Fibroblast of skin of left quadriceps (primary cell): ENCODE measurements at places on chromosomes 3 and 15.

GRCh38 chr15:64949383-64950186, 37.9 kb downstream of the ANKDD1A start:
- DNase-seq, result no peak

DNA sequence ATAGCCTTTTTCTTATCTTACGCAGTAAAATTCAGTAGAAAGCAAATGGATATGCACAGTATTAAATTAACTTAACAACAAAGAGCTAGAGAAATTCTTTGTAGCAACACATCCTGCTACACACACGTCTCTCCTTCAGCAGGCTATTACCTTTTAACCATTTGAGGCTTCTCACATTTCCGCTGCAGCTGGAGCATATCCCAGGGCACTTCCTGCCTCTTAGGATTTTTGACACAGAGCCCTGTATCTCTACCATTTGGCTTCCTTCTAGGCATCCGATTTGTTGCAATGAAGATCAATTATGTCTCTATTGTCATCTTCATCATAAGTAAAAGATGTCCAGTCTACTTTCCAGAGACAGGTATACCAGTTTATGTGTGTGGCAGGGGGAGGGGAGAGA, 292.4 kb upstream of the CBLB start:
- DNase-seq, result no peak

DNA sequence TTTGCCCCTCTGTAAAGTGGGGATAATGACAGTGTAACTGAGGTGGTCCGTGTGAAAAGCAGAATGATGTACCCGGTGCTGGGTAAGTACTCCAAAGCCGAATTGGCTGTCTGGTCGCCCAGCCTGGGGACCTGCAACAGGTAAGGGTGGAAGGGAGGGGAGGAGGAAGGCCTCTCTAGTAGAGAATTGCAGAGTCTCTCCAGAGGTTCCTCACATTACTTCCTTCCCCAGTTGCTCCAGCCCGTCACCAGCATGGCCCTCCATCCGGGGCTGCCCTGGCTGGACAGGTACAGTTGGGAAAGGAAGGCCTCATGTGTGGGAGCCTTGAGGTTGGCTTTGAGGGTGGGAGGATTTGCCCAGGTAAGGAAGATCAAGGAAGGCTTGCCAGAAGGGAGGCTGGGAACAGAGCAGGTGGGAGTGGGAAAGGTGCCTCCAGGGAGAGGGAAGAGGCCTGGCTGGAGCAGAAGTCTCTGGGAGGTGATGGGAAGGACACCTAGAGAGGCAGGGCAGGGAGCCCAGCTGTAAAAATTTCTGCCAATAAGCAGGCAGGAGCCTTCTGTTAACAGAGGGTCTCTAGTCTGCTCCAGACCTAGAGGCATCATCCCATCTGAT, 1.7 kb upstream of the PSTPIP1 start:
- DNase-seq, result no peak

DNA sequence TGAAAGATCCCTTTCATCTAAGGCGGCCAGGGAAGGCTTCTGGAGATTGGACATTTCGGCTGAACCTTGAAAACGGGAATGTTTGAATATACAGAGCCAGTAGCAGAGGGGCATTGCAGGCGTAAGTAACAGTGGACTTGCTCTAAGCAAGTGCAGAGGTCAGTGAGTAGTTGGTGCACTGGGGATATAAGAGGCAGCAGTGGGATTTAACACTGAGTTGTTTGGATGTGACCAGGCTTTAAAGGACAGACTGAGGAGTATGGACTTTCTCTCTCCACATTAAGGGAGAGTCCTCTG, 1.3 kb downstream of the ARNT2 start:
- no peak for DNase-seq

DNA sequence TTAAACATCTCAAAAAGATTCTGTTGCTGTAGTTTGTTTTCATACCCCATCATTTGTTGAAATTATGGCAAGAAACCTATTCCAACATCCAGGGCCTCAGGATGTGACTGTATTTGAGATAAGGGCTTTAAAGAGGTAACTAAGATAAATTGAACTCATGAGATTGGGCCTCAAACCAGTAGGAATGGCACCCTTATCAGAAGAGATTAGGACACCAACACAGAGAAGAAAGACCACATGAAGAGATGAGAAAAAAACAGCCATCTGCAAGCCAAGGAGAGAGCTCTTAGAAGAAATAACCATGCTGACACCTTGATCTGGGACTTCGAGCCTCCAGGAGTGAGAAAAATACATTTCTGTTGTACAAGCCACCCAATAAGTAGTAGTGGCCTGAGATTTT, 157.7 kb downstream of the CGGBP1 start:
- DNase-seq, result no peak

DNA sequence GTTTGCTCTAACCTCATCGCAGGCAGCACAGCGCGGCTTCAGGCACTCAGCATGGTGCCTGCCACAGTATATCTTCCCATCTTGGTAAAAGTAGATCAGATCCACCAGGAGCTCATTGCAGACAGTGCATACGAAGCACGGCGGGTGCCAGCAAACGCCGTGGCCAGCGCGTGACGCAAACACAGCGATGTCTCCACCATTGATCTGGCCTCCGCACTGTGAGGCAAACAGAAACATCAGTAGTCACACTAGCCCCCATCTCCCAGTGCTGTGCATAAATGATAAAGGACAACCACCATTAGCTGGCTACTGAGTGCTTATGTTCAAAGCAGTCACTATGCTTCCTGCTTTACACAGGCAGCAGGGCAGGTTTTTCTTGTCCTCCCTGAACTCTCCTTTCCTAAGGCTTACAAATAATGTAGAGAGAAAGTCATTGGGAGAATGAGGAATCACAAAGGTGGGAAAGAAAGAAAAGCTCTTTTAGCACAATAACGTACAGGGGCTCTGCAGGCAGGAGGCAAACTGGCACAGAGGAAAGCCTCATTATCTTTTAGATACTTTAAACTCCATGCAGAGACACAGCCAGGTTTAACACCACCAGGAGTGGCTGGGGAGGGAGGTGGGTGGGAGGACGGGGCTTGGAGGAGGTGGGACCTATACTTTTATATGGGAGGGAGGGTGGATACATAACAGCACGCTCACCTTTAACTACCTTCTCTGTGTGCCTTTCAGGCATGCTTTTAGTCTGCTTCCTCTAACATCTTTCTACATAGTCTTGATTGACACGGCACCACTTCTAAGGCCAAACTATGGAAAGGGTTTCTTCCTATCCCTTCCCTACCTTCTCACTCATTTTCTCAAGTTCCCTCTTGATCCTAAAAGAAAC, 67.9 kb downstream of the PRICKLE2 start:
- no peak for DNase-seq

DNA sequence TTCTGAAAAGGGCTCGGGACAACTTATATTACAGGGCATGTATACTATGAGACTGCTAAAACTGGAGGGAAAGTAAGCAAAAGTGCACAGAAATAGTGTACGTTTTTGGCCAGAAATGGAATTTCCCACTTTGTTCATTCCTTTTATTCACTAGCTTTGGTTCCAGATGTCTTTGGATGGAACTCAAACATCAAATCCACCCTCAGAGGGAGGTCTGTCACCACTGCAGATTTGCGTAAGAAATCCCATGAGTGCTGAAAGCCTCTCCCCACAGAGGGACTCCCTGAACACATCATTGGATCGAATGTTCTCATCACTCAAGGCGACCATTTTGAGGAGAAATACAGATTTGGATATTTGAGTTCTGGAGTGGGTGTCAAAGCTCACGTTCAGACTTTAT, 71.6 kb downstream of the FEM1B start:
- DNase-seq, result peak; percentile 62

- no peak for DNase-seq
Measured at GRCh38 chr15:44300572-44300971, 12.1 kb downstream of the GOLM2 start.

DNA sequence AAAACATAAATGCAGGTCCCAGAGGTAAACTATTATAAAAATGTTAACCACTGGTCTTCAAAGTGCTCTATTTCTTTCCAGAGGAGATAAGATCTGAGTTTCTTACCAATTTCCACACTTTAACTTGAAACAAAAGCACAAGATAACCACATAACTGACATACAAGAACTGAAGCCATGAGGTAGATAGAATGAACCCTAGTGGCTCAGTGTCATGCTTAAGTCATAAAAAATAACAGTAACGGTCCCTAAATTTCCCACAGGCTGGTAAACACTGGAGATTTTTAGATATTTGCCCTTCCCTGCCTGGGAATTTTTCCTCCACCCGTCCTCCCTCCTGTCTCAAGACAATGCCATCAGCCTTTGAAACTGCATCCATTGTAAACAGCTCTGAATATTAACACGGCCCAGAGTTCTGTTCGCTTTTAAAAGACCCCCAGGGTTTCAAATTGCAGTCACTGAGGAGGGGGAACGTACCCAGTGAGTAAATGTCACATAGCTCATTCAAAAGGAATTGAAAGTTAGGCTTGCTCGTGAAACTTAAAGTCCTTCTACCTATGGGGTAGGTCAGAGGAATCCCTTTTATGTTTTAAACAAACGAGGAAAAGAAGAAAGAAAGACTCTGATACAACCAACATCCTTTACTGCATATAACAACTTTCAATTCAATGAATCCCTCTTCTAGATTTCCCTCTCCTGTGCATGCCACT, 5.7 kb downstream of the LRIG1 start:
- no peak for DNase-seq

DNA sequence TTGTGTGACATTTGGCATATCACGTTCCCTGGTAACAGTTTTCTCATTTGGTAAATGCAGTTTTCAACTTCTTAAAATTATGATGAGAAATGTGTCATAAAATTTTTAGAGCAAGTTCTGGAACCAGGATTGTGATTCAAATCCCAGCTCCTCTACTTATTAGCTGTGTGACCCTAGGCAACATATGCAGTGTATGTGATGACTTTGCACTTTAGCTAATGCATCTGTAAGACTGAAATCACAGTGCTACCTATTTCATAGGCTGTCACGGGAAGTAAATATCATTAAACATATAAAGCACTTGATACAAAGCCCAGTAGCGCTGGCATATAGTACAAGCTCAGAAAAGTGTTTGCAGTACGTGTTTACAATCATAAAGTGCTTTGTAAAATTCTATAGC, 419.4 kb downstream of the GRM7 start:
- no peak for DNase-seq

- no peak for DNase-seq
Measured at GRCh38 chr3:134073583-134073945, 43.8 kb upstream of the SLCO2A1 start.

- no peak for DNase-seq
Measured at GRCh38 chr3:193959861-193960260, 176.1 kb upstream of the HES1 start.

GRCh38 chr3:176692199-176692965, 504.9 kb downstream of the TBL1XR1 start:
- DNase-seq, result no peak

- no peak for DNase-seq
Measured at GRCh38 chr3:147187687-147188086, 218.7 kb downstream of the ZIC4 start.

GRCh38 chr3:72077473-72078259, 292.7 kb upstream of the PROK2 start:
- no peak for DNase-seq

DNA sequence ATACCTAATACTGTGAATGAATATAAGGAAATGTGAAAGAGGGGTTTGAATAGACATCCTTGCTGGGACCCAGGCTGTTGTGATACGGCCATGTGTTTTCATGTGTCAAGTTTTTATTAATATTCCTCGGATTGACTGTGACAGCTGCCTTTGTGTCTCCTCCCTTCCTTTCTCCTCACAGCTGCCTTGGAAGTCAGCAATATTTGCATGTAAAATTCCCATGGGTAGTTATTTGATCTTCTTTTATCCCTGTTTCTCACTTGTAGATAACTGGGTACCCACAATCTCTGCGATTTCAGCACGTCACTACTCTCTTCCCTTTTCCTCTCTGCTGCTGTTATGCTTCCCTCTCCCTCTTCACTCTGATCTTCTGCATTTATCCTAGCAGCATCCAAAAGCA, 9.4 kb downstream of the GPR156 start:
- no peak for DNase-seq

GRCh38 chr3:185347399-185347798, 15.5 kb upstream of the MAP3K13 start:
- DNase-seq, result no peak

GRCh38 chr15:58137686-58138085, 495 bp upstream of the AQP9 start:
- DNase-seq, result no peak

DNA sequence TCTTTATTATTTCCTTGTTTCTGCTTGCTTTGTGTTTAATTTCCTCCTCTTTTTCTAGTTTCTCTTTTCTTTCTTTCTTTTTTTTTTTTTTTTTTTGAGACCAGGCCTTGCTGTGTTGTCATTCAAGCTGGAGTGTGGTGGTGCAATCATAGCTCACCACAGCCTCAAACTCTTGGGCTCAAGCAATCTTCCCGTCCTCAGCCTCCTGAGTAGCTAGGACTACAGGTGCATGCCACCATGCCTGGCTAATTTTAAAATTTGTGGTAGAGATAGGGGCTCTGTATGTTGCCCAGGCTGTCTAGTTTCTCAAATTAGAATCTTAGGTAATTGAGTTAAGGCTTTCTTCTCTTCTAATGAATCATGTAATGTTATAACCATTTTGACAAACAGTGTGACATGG, 22.4 kb downstream of the SLMAP start:
- no peak for DNase-seq

DNA sequence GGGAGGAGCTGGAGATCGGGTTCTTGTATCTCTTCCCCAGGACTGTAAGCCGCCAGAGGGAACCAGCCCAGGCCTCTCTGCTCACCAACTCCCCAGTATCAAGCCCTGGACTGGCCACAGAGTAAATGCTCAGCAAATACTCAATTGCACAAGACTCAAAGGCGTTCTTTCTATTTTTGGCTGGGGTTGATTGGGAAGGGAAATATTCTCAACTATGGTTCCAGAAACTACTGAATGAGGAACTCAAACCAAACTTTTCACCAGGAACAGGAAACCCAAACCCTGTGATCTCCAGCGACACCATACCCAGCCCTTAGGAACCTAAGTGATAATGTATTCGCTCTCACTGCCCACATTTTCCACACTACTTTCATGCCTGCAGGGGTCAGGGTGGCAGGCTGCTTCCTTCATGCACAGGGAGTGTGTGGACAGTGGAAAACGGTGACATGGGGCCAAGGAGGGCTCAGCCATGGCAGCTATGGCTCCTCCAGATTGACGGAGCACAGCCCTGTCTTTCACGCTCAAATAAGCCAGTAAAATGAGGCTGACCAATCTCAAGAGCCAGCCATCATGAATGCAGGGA, 124.7 kb upstream of the RAD18 start:
- no peak for DNase-seq

DNA sequence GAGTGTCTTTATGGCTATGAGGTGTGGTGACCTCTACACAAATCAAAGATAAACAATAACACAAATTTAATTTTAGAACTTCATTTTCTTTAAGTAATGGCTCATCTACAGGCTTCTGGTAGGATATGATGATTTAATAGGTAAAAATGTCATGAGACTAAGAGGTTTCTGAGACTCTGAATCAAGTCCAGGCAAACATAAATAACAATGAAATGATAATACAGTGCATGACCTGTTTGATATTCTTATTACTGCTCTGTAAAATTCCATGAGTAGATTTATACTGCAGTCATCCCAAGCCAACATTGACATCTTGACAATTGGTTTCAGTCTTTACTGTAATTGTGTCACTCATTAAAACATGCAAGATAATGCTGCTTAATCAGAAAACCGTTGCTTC, 936.8 kb downstream of the MCTP2 start:
- DNase-seq, result no peak
